ENCODE measurements at places on chromosomes 5 and 9.
A peak's percentile ranks its signal among the peaks of the same experiment; 100 is the strongest.

DNA sequence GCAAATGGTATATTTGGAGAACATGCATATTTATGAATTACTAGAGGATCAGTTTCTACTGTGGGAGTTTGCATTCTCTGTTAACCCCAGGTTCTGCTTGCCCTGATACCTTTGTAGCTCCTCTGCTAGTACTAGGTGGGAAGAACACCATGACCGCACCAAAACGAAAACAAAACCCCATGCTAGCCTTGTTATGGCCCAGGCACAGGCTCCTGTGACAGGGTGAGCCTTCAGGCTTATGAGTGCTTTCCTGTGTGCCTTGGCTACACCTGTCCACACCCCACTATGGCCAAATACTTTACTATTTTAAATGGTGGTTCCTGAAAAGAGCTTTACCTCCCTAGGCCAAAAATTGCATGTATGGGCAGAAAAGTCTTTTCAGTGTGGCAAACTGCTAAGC is 94.8 kb downstream of the PPIC start:
- DNase-seq: no peak

- no peak for DNase-seq
Measured at GRCh38 chr5:150763023-150763769, 4.4 kb upstream of the DCTN4 start.

DNA sequence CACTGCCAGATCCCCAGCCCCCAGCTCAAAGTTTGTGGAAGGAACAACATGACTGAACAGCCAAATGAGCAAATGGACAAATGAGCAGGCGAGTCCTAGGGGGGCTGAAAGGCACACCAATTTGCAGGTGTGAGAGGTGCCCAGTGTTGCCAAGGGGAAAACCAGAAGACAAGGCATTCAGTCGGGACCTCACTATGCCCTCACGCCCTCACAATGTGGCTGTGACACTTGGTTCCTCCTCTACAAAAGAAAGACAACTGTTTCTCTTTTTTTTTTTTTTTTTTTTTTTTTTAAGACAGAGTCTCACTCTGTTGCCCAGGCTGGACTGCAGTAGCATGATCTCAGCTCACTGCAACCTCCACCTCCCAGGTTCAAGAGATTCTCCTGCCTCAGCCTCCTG is 28.0 kb downstream of the TNIP1 start:
- no peak for DNase-seq

- DNase-seq: peak; percentile 44
Measured at GRCh38 chr5:168651648-168652047, 72.5 kb upstream of the PANK3 start.
